ENCODE measurements at places on chromosomes 13 and 19. TPM values are rescaled to one million over a fixed set of nuclear protein-coding genes. Genes with fewer than 3 reads are reported as not detected.
A peak's percentile ranks its signal among the peaks of the same experiment; 100 is the strongest.

ZNF554 gene
- 4.9 TPM for total RNA-seq

ZNF556 gene
- total RNA-seq = not detected

DNA sequence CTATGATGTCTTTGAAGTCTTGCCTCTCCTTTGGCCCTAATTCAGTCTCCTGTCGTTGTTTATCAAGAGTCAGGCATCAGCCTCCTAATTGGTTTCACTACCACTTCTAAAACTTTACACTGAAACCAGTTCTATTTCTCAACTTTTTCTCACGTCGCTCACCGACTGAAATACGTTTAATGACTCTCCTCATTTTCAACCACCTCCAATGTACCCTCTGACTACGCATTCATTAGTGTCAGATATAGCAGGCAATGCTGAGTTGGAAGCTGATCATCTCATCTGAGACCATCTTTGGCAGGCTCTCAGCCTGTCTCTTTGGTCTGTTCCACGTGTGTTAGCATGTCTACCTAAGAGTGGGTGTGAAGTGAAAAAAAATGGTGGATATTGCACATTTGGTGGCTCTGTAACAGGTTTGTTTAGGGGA lies 128.1 kb downstream of the KL start:
- no peak for DNase-seq

DNA sequence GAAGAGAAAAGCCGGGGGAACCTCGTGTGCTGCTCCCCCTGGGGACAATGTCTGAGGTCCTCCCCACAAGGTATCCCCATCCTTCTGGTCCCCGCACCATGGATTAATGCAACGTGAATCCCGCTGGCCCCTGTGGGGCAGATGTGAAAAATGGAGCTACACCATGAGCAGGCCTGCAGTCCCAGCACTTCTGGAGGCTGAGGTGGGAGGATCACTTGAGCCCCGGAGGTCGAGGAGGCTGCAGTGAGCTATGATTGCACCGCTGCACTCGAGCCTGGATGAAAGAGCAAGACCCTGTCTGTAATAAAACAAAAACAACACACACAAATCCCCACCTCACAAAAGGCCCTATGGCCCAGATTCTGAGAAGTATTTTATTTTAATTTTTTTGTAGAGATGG lies 1.2 kb upstream of the CFD start:
- no peak for DNase-seq

DNA sequence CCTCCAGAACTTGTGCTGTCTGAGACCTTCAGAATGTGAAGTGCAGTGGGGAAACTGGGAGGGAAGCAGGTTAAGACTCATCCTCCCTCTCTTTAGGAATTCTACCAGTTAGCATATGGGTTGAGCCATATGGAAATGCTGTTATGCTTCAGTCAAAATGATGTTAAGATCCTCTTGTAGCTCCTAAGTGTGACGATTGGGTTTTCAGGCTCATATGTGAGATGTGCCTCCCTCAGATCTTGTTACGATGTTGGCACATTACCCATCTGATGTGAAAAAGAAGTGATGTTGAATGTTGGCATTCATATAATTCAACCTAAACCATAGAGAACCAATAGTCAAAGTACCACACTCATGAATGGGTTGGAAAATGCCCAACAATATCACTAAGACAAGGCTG lies 67.8 kb upstream of the IPO5 start:
- no peak for DNase-seq

GRCh38 chr19:6161271-6161850 lies 25.9 kb downstream of the ACSBG2 start:
- DNase-seq = peak; percentile 28

- DNase-seq = peak; percentile 87
These were observed at the start of gene FXYD5 for GRCh38 chr19:35154525-35155406. TSS of gene FXYD5 (plus strand) at chr19:35154735. CDS start at chr19:35155551, 816 bp downstream.

DNA sequence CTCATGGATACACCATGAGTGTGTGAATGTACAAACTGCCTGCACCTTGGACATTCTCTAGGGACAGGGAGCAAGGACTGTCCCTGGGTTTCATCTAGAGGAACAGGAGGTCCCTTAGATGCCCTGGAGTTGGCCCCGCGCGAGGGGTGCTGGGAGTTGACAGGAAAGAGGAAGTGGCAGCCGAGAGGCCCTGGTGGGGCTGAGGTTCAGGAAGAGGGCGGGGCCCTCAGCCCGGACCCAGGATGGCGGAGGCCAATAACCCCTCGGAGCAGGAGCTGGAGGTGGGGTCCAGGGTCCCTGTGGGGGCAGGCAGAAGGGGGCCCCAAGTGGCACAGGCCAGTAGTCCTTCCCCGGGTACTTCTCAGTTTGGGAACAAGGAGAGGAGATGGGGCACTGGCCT lies 6.9 kb downstream of the PKN1 start:
- no peak for DNase-seq

DNA sequence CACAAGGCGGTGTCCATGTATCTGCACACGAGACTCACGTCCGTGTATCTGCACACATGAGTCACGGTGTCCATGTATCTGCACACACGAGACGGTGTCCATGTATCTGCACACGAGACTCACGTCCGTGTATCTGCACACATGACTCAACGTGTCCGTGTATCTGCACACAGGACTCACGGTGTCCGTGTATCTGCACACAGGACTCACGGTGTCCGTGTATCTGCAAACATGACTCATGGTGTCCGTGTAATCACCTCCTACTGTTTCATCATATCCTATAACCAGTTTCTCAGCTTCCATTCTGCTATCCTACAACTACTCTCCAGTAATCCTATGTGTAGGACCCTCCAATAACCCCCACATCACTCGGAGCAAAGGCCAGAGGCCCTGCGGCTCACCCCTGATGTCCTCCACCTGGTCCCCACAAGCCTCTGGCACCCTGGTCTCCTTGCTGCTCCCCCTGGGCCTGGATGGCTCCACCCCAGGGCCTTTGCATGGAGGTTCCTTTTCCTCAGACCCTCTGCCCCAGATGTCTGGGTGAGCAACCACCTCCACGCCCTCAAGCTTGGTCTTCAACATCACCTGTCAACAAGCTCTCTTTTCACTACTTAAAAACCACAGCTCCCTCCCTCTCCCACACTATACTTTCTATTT lies 2.5 kb upstream of the TMEM255B start:
- DNase-seq = no peak
